Nucleus accumbens (tissue), 56 donors: ENCODE measurements at places on chromosomes 2 and 18.

DNA sequence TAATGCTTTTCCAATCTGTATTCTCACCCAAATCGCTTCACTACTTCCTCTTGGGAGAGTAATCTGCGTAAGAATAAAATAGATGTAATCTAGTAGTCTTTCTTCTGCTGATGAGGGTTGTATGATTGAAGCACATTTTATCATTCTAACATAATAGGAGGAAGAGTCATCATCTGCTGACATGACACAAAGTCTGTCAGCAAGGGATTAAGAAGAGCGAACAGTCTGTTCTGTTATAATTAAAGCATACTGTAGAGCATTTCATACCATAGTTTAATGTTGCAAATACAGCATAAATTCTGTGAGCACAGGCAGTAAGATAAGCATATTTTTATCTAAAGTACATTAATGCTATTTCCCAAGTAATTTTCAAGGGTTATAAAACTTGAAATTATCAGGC lies 10.4 kb downstream of the SLC25A52 start:
- DNase-seq, result no peak

- no peak for DNase-seq
Measured at GRCh38 chr2:220858101-220858500, 714.0 kb downstream of the EPHA4 start.

- DNase-seq, result no peak
Measured at GRCh38 chr2:178275600-178275999, 81.3 kb downstream of the OSBPL6 start.

GRCh38 chr18:8217051-8217564 lies 392.1 kb upstream of the RAB12 start:
- DNase-seq, result no peak

- DNase-seq, result no peak
Measured at GRCh38 chr2:134279417-134279816, 25.5 kb downstream of the MGAT5 start.

DNA sequence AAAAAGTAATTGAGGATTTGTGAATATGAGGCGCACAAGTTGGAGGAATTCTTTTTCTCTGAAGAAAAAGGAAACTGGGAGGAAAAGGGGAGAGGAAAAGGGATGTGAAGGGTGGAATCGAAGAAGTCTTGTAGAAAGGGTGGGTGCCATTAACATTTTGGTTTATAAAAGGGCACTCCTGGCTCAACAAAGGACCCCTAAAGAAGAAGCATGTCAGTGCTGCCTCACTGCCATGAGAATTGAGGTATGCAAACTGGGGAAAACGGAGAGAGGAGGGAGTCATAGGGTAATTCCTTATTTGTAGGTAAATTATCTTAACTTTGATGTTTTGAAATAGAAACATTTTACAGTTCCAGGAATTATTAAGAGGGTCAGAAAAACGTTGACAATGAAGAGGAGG lies 207.2 kb downstream of the NAPG start:
- no peak for DNase-seq

GRCh38 chr2:208046686-208047085 lies 21.4 kb upstream of the PLEKHM3 start:
- no peak for DNase-seq

- DNase-seq, result peak; percentile 11
Measured at GRCh38 chr2:102033031-102033749, 41.4 kb downstream of the IL1R2 start.
